Kidney tubule cell (primary cell): ENCODE measurements at places on chromosomes 6 and 20.

- peak; percentile 28 for DNase-seq
Observed at GRCh38 chr6:2909718-2910117, 6.6 kb upstream of the SERPINB9 start.

DNA sequence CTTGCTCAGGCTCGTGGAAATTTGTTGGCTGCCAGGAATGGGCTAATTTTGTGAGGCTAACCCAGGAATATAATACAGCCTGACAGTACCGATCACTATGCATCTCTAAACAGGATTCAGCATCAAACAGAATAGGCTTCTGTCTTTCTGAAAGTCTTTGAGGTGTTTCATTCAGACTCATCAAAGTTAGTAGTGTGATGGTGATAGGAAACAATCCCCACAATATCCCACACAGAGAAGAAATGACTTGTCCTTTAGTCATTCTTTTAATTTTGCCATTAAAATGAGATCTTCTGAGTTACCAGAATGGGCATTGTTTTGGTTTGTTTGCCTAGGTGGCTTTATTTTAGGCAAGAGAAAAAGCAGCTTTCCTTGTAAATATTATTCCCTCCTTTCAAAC is 54.3 kb downstream of the FAM229B start:
- no peak for DNase-seq

- no peak for DNase-seq
Observed at GRCh38 chr6:21325201-21325856, 268.2 kb upstream of the SOX4 start.

DNA sequence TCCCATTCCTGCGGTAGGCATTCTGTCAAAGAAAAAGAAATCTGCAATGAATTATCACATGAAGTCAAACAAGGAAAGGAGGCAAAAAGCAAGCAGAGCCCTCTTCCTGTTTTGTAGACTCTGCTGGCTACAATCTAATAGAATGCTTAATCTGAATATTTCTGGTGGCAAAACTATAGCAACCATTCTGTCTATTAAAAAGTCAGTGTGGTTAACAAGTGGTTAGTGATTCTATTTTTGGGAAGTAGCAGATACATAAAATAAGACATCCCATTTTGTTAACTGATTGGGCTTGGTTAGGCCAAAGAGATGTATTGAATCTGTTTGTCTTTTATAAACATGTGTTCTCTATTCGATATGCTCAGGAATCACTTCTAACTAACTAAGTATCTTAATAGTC is 442.3 kb downstream of the CDC5L start:
- no peak for DNase-seq

DNA sequence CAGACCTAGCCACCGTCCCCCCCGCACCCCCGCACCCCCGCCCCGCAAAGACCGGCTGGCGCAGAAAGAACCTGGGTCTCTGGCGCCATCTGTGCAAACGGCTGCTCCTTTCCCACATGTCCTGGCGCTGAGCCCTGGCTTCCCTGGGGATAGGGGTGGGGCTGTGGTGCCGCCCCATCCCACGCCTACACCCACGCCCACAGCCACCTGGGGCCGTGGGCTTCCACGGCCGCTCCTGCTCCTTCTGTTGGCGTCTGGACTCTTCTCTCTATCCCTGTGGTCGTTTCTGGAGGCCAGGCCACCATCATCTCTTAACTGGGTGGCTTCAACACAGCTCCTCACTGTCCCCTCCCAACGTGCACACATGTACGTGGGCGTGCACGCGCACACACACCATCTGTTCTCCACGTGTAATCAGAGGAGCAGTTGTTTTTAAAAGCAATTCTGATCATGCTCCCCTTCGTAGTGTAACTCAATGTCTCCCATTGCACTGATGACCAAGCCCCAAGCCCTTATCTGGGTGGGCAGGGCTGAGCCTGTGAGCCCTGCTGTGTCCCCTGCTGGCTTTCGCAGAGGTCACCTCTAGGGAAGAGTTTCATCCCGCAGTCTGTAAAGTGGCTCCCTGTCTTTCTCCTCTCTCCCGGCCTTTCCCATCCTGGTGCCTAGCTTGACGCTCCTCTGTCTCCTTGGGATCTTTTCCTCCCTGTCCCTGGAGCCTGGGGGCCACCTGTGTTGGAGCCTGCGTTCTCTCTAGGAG is 31.9 kb upstream of the FAM83D start:
- DNase-seq, result no peak

DNA sequence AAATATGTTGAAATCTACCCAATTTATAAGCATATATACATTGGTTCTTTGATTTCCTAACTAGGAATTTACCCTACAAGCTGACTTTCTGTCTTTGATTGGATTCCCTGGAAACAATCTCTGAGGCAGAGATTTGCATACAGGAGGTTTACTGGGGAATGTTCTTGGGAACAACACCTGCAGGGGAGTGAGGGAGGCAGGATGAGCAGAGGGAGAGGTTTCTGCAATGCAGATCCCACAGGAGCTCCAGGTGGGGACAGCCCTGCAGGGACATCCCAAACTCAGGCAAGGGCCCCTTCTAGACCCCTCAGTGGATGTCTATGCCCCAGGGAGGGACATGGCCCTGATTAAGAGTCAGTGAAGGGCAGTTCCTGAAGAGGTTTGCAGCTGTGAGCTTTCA is 95.2 kb upstream of the CCDC167 start:
- no peak for DNase-seq

GRCh38 chr6:53244958-53245357 is 96.3 kb upstream of the GCM1 start:
- peak; percentile 57 for DNase-seq

DNA sequence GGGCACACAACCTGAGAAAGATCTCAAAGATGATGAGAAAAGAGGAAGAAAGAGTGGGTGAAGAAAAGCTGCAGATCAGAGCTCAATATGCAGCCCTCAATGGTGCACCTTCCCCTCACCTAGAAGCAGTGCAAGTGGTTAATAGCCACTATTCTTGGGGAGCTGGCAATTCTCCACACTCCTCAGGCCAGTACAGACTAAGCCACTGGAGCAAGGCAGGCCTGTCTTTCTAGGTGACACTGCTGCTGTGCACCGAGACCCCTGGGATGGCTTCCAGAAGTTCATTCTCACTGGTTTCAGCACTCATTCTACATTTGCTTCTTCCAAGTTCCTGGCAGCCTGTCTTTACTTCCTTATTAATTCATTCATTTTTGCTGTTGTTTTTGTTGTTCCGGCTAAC is 973.3 kb downstream of the KIF16B start:
- DNase-seq, result no peak

GRCh38 chr20:25052255-25053194 is 5.4 kb downstream of the ACSS1 start:
- DNase-seq, result peak; percentile 54

- no peak for DNase-seq
Observed at GRCh38 chr20:51036226-51036625, 13.3 kb upstream of the KCNG1 start.
